ENCODE measurements at places on chromosomes 6 and 20. TPM values are rescaled to one million over a fixed set of nuclear protein-coding genes. Genes with fewer than 3 reads are reported as not detected.

The PPIL6 gene
- 0.83 TPM for total RNA-seq

DNA sequence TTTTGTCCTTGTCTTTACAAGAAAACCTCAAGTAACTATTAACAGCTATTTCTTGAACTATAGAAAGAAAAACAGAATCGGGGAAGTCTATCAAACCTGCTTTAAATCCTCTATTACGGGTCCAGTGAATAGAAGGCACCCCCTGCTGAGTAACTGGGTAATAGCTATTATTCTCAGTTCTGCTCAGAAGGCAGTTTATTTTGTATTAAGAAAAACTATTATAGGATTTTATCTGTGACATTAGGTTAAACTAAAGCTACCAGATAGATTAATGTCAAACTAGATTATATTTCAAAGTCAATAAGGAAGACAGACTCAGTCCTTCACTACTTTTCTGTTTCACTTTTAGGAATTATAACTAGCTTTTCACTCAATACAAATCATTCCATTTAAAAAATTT is 93.7 kb downstream of the DST start:
- no peak for DNase-seq

GRCh38 chr6:30321692-30322388 is 4.9 kb upstream of the TRIM39 start:
- DNase-seq = no peak

GRCh38 chr6:130906736-130907381 is 79.7 kb downstream of the SMLR1 start:
- no peak for DNase-seq

The SULF2 gene
- total RNA-seq = 97.8 TPM

GRCh38 chr6:22062807-22063408 is 233.9 kb downstream of the PRL start:
- DNase-seq = no peak
